ENCODE measurements at places on chromosomes 13 and 19. TPM values are rescaled to one million over a fixed set of nuclear protein-coding genes. Genes with fewer than 3 reads are reported as not detected.

LCP1 gene
- 78.0 TPM for total RNA-seq

WDR87 gene
- total RNA-seq: not detected

RNF113B gene
- not detected for total RNA-seq

PDX1 gene
- total RNA-seq: not detected

CDC34 gene
- total RNA-seq: 124 TPM

CARM1 gene
- total RNA-seq: 22.9 TPM

ZNF560 gene
- not detected for total RNA-seq

DACH1 gene
- total RNA-seq: not detected

SLC10A2 gene
- total RNA-seq: not detected

IGFL3 gene
- not detected for total RNA-seq

CNN1 gene
- 477 TPM for total RNA-seq

S1PR4 gene
- total RNA-seq: 4.9 TPM

SELENOW gene
- 771 TPM for total RNA-seq

SMAD9 gene
- total RNA-seq: 24.5 TPM
